Dermis microvascular lymphatic vessel endothelial cell (primary cell): ENCODE measurements at places on chromosomes 3 and 15.

- DNase-seq: no peak
Observed at GRCh38 chr15:80275961-80276360, 23.9 kb upstream of the CTXND1 start.

- DNase-seq: no peak
Observed at GRCh38 chr3:23704298-23704697, 101.5 kb upstream of the UBE2E1 start.

GRCh38 chr3:104614564-104614963 is 752.1 kb upstream of the ALCAM start:
- DNase-seq: no peak

GRCh38 chr3:51382076-51382745 is 2.9 kb upstream of the MANF start:
- no peak for DNase-seq

GRCh38 chr3:66028457-66028856 is 10.3 kb downstream of the MAGI1 start:
- DNase-seq: no peak

DNA sequence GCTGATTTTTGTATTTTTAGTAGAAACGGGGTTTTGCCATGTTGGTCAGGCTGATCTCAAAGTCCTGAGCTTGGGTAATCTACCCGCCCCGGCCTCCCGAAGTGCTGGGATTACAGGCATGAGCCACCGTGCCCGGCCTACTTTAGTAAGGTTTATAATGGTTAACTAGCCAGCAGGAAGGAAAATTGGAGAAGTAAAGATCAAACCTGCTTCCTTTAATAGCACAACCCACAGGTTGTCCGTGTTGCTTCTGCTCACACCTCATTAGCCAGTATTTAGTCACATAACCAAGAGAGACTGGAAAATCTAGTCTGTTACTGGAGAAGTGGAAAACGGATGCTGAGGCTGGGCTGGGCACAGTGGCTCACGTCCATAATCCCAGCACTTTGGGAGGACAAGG is 51.9 kb upstream of the TBL1XR1 start:
- no peak for DNase-seq
